Dermis microvascular lymphatic vessel endothelial cell (primary cell): ENCODE measurements at places on chromosomes 13 and 19.

GRCh38 chr13:109857325-109857724, 70.9 kb upstream of the IRS2 start:
- DNase-seq, result no peak

- peak; percentile 50 for DNase-seq
Observed at GRCh38 chr13:45417790-45418534, at the start of gene SLC25A30. Gene SLC25A30, minus strand, starts transcription at chr13:45418373. Its CDS starts 6,948 bp downstream, at chr13:45411425.

GRCh38 chr13:23279321-23279720, 98.5 kb downstream of the SGCG start:
- DNase-seq, result no peak

- no peak for DNase-seq
Observed at GRCh38 chr19:16261584-16262368, 62.9 kb upstream of the KLF2 start.

DNA sequence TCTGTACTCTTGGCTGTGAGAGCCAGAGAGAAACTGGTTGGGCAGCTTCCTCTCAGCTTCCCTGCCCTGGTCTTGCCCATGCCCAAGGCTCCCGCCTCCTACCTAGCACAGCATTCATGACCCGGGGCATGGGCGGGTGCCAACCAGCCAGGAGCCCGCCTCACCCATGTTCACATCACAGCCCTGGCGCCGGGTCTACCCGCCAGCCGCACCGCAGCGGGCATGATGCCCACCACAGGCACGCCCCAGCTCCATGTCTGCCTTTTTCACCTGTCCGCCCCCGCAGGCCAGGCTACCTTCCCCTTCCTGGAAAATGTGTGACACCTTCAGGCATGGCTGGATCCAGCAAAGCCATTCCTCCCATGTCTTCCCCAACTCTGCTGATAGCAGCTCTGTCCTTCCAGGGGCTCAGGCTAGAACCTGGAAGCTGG, 42.1 kb downstream of the PTPRS start:
- no peak for DNase-seq

DNA sequence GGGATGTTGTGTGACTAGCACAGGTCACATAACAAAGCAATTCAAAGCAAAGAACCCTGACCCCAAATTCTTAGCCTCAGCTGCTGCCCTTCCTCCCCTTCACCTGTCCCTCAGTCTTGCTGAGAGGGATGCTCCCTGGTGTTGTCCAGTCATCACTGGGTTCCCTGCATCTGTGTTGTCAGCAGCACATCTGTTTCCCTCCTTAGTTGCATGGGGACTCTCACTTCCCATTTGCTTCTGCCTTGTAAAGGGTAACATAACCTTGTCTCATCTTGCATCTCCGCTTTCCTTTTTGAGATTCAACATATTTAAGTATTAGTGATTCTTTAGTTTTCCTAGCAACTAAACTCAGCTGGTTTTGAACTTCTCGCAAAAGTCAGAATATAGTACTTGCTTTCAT, 54.0 kb downstream of the SPATA13 start:
- DNase-seq, result no peak

DNA sequence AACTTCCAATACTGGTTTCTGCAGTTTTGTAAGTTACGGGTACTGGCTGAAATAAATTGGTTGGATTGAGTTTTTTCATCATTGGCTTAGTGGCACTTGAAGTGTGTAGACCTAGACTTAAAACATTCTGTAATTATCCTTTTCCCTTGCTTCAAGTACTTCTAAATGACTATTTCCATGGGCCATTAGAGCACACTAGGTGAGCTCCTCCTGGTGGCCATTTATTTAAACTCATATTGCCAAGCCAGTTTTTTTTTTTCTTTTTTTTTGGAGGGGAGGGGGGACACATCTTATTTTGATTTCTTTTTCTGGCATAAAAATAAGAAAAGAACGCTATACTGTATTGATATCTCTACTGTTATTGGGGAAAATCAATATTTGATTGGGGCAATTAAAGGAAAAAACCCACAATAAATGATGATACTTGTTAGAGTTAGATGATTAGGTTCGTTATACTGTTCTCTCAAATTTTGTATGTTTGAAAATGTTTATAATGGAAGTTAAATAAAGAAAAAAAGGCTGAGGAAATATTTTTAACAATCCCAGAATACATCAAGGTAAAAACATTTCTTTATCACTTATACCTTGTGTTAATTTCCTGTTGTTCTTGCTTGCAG, 82.9 kb downstream of the PDS5B start:
- DNase-seq, result peak; percentile 54

GRCh38 chr13:96900986-96901385, 93.3 kb downstream of the OXGR1 start:
- no peak for DNase-seq

DNA sequence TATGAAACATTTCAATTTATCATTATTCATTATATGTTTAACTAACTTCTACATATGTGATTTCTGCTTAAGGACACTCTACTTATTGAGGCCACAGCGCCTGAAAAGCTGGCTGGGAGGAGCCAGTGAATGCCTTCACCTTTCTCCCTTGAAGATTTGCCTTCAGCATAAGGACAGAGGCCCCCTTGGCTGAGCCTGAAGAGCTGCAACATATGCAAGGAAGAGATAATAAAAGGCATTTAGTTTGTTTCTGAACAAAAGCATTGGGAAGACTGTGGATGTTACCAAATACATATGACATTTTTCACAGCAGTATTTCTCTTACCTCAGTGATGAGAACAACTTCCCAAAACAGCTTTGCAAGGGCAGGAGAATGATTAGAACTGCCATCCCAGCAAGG, 92.1 kb downstream of the ABCC4 start:
- DNase-seq, result no peak
